OCI-M1 (cell line): ENCODE measurements at places on chromosomes 1 and 21.

DNA sequence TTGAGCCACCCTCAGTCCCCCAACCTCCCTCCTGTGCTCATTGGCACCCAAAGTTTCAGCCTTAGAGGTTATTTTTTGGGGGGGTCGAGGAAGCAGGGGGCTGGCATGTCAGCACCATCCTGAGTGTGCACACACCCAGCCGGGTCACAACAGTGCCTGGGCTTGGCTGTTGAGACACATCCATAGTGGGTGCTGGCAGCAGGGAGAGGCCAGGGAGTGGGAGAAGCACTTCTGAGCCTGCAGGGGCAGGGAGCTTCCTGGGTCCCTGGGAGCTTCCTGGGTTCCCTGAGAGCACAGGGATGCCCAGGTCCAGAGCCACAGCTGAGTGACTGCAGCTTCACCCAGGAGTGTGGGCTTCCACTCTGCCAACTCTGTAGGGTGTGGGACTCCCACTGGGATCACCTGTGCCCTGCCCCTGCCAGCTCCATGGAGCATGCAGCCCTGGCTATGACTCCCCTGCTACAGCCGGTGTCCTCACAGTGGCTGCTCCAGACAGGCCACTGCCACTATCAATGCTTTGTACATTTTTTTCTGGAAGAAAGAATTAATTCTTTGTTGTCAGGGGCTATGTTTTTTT lies 240.4 kb downstream of the PTGER3 start:
- DNase-seq = no peak

- no peak for DNase-seq
Measured at GRCh38 chr1:153546796-153547559, 1.4 kb upstream of the S100A4 start.

GRCh38 chr1:89839516-89839915 lies 18.7 kb downstream of the LRRC8D start:
- no peak for DNase-seq

GRCh38 chr1:177256153-177257075 lies 85.7 kb downstream of the BRINP2 start:
- DNase-seq = peak; percentile 77

DNA sequence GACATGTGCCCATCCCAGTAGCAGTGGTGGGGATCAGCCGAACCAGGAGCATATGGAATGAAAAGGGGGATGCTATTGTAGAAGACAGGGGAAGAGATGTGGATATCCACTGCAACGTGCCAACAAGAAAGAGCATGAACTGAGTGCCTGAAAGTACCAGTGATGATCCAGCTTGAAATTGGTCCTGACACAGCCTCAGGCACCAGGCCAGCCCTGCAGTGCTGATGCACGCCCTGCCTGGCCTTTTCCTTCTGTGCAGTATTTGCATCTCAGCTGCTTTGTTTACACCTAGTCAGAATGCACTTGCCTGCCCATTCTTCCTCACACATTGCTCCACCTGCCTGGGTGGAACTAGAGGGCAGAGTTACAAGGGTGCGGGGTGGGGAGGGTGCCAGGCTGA lies 50.3 kb upstream of the ARTN start:
- DNase-seq = no peak

- no peak for DNase-seq
Measured at GRCh38 chr1:6365047-6365446, 28.5 kb downstream of the ACOT7 start.

DNA sequence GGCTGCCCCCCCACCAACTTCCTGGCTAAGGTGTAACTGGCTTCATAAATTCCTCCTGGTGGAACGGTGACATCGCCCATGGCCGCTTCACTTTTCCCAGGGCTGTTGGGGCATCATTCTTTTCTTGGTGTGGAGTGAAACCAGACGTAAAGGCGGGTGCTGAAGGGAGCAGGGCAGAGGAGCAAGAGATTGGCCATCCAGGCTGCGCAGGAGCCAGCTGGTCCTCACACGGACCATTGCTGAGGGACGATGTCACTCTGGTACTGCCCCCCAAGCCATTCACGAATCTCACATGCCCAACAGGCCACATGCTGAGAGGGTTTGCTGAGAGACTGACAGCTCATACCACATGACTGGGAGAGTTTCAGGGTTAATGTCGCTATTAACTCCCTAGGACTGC lies 10.5 kb upstream of the PKP1 start:
- DNase-seq = no peak

DNA sequence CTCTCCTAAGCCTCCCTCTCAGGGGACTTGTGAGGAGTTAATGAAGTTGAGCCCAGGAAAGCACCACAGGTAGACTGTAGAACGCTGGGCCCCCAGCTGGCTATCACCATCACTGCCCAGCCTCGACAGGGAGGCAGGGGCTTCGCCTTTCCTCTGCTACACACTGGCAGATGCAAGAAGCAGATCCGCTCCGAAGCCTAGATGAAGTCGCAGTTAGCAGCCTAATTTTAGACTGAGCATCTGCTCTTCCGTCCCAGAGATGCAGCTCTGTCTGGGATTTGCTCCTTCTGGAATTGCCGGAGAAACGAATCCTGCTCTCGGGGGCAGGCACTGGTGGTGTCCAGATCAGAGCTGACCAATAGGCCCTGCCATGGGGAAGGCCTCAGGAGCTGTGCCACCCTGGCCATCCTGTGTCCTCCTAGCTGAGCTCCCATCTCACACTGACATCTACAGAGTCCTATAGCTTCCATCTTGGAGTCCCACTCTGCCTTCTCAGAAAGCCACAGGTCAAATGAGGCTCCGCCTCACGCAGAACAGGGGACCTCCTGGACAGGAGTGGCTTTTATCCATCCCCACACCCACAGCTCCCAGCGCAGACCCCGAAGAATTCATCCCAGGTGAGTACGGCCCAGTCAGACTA lies 186.8 kb upstream of the EDN2 start:
- no peak for DNase-seq

DNA sequence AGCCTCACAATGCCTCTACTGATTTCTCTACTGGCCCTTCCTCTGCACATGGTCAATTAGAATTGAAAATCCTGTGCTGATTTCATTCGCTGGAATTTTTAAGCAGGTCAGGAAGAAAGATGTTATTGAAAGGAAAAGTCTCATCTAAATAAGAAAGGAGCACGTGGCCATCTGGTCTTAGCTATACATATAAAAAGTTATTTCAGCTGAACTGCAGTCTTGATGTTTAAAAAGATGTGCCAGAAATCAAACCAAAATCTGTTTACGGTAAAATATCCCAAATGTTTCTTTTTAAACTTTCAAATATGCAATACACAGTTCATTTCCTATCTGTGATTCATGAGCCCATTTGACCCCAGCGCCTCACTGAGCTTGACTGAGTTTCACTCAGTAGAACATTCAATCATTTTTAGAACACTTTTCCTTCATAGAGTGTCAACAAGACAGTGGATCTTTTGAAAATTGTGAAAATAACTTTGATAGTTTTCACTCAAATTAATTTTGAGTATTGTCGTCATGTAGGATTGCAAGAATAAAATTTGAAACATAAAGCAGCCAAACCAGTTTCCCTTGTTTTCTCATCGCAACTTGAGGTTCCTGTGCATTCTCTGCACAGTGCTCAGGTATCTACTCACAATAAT lies 293.6 kb downstream of the PTPRC start:
- DNase-seq = peak; percentile 77

DNA sequence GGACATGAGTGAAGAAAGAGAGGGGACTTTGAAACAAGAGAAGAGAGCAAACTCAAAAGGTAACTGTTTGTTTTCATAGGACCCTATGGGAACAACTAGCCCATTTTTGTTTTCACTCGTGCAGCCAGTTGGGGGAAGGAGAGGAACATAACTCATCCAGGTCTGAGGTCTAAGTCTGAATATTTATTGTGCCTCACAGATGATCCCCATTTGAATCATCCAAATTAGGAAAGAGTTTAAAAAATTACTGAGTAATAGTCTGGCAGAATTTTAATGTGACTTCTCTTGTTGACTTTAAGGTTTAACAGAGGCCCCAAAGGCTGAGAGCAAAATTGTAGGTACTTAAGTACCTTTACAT lies 10.4 kb upstream of the TSPAN2 start:
- DNase-seq = no peak

- no peak for DNase-seq
Measured at GRCh38 chr1:229230893-229231753, 39.8 kb upstream of the RAB4A start.

DNA sequence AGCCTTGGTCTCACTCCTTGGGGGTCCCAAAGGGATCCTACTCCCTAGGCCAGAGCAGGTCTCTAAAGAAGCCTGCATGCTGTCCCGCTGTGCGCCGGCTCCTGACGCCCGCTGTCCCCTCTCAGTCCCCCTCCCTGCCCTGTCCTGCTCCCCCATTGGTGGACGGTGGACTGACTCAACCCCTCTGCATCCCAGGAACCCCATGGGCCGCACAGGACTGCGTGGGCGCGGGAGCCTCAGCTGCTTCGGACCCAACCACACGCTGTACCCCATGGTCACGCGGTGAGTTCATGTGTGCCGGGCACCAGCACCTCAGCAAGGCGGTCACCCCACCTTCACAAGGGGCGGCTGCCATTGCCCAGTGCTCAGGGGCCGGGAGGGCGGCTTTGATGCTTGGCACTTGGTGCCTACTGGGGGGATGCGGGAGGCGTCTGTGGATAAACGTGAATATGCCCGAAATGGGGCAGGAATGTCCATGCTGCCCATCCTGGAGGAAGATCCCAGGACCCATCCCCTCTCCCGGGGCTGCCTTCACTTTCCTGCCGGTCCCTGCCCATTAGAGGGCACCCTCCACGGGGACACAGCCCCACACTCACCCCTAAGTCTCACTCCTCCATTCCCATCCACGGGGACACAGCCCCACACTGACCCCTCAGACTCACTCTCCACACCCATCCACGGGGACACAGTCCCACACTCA lies 20.2 kb upstream of the LRRC3 start:
- no peak for DNase-seq

GRCh38 chr1:10900691-10901090 lies 104.2 kb upstream of the CASZ1 start:
- no peak for DNase-seq

- peak; percentile 28 for DNase-seq
Measured at GRCh38 chr1:173475564-173476196, 1.5 kb upstream of the PRDX6 start.

DNA sequence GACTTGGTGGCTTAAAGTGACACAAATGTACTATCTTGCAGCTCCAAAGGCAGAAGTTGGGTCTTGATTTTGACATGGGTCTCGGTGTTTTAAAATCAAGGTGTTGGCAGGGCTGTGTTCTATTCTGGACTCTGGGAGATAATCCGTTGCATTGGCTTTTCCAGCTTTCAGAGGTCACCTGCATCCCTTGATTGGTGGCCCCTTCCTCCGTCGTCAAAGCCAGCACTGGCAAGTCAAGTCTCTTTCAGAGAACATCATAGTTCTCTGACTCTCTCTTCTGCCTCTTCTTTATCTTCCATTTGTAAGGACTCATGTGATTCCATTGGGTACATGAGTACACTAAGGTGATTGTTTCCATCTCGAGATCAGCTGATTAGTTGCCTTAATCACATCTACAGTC lies 172.1 kb downstream of the CAMTA1 start:
- no peak for DNase-seq
